ENCODE measurements at places on chromosomes 7 and 10.

DNA sequence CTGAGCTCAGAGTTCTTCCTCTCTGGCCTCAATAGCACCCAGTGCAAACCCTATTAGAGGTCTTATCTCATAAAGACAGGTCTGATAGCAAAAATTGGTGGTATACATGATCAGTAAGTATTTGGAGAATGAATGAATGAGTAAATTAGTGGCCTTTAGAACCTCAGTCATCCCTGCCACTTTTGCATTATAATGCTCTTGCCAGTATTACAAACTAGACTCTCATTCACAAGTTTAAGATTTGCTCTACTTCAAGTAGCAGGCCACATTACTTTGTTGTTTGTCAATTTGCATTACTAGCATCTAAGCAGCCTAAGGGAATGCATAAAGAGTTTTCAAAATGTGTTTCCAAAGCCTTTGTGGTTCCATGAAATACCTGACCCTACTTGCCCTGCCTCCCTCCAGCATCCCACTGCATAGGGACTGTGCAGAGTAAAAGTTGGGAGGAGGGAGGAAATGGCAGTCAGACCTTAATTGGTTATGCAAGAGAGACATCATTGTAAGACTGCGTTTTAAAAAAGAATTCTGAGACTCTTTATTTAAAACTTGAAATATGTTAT, 21.3 kb downstream of the TSPAN12 start:
- no peak for DNase-seq

DNA sequence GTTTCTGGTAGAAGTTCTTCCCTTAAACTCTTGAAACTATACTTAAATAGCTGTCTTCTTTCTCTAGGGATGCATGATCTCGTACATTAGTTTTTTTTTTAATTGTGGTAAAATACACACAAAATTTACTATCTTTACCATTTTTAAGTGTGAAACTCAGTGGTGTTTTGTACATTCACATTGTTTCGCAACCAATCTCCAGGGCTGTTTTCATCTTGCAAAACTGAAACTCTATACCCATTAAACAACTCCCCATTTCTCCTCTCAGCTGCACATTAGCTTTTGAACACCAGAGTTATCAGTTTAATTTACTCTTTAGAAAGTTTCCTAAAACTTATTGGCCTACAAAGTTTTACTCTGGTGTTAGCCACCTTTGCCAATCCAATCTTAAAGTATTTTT, 45.5 kb upstream of the PRKAR2B start:
- no peak for DNase-seq

DNA sequence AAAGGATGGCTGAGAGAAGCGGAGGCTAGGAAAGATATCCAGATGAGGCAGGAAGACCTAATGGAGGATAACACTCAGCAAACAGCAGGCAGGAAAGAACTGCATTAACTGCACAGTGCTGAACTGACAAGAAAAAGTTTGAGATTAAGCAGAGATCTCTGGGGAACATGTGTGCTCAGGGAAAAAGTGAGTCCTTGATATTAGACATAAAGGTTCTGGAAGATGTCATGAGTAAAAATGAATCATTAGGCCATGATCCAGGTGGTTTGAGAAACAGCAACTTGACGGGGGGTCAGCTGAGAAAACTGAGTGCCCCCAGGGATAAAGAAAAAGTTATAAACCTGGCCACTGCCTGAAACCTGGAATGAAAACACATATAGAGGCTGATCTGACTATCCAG, 27.3 kb upstream of the ANK3 start:
- no peak for DNase-seq

DNA sequence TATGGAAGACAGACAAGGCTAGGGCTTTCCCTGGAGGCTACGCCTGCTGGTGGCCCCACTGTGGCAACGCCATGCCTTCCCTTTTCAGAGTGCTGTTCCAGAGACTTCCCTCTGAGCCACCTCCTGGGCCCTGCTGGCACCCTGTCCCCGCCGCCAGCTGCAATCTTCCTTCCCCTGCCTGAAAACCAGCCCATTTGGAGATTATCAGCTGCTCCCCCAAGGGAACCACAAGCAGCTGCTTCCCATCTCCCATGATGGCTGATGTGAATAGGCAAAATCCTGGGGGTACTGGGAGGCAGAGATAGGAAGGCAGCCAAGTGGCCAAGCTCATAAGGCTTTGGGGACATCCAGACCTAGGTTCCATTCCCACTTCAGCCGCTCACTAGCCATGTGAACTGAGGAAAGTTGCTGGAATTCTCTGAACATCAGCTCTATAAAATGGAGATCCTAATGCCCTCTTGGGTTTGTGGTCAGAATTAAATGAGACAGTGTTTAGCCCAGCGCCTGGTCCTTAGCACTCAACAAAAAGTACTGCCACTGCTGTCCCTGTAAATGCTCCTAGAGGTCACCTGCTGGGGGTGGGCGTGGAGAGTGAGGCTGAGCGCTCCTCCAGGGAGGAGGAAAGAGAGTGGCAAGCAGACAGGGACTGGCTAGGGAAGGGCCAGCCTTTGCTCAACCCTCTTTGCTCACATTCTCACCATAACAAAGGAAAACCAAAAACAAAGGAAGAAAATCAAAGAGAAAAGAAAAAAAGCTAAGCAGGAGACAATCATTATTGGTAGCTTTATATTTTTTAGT, 5.9 kb downstream of the TSPAN33 start:
- no peak for DNase-seq

GRCh38 chr10:6388261-6388893, 185.6 kb downstream of the PFKFB3 start:
- no peak for DNase-seq

DNA sequence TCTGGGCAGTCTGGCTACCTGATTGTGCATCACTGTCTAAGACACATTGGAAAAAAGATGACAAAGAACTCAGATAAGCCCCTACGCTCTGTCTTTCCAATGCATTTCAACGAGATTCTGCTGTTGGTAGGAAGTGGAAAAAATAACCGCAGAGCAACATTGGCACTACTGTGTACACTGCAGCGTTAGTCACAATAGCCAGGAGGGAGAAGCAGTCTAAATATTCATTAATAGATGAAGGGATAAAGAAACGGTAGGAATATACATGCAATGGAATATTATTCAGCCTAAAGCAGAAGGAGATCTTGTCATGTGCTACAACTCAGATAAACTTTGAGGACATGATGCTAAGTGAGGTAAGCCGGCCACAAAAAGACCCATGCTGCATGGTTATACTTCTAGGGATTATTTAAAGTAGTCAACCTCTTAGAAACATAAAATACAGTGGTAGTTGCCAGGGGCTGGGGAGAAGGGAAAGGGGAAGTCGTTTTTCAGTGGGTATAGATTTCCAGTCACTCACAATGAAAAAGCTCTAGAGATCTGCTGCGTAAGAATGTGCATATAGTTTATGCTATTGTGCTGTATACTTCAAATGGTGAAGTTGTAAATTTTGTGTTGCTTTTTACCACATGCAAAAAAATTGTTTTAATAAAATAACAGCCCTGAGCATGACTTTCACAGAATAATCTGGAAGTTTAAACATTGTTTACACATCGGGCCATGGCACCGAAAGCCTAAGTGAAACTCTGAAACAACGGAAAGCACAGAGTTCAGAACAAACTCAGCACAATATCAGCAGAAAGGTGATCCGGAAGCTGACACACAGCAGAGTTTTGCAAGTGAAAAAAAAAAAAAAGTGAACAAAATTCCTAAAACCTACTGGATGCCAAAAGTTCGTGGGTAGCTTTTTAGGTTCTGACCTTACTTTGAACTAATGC, 40.1 kb downstream of the ELMO1 start:
- no peak for DNase-seq

DNA sequence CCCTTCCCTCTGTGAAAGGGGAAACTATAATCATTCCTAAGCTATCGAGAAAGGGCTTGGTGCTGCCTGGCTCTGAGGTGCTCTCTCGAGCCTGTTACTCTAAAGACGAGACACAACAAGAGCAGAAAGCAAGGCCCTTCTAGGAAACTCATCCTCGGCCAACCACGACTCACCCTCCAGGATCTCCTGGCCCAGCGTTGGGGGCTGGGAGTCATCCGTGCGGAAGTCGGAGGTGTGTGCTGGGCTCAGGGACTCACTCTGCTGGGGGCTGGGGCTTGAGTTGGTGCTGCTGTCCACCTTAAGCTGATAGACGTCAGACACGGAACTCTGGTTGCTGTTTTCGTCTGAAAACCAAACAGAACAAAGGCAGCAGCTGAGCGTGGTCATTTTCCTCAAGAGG, 17.6 kb upstream of the BAZ1B start:
- no peak for DNase-seq

DNA sequence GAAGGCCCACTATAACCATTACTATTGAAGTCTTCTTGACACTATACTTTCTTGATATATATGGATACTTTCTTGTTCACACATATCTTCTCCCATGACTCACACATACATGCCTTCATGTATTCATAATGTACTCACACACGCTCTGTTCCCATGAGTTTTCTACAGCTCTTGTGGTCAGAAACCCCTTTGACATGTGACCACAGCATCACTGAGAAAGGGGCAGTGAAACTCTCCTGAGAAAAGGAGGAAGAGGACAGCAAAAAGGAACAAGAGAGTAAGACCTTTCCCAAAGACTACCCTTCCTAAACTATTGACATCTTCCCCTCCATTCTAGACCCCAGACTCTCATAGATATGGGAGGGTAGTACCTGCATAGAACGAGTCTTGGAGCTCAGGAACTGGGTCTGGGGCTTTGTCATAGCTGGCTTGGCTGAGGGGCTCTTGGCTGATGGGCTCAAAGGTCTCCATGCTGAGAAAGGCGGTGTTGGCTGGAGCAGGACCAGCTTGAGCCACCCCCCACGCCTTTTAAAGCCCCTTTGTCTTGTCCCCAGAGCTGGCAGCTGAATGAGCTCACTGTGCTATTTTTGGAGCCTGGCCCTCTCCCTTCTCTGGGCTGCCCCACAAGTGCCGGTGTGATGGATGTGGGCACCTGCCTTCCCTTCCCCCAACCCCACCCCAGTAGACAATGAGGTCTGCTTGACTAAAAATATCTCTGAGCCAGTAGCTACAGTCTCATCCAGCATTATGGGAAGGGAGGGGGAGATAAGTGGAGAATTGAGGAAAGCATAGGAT, 5.1 kb downstream of the SYNPO2L start:
- DNase-seq, result no peak

- DNase-seq, result no peak
These were observed 2.2 kb downstream of the TRIM56 start for GRCh38 chr7:101087334-101088068.

- no peak for DNase-seq
These were observed 141.9 kb downstream of the ELFN1 start for GRCh38 chr7:1811850-1812508.

DNA sequence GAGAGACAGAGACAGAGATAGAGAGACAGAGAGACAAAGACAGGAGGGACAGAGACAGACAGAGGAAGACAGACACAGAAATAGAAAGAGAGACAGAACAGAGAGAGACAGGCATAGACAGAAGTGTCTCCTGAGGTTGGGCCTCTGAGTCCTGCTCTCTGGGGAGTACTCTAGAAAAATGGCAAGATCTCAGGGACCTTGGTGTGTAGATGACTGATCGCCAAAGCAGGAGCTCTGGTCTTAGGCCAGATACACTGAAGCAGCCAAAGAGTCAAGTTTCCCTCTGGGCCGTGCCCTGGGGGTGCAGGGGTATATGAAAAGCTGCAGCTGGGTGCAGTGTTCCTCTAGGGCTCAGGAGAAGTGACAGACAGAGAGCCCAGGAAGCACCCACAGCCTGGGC, 176.6 kb upstream of the TNS3 start:
- no peak for DNase-seq

DNA sequence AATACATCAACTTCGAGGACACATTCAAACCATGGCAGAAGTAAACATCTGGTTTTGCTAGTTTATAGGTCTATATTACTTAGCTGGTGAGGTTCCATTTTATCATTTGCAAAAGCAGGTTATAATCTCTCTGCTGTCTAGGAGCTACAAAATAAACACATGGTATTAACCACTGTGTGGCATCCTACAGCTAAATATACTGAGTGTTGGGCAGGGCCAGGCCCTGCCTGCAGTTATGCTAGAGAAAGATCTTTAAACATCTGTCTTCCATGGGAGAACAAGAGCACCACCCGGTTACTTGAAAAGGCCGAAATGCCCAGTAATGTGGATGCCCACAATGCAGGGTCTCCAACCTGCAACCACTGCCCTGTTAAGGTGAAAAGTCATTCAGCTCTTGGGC, 20.6 kb upstream of the FKBP9 start:
- DNase-seq, result no peak

DNA sequence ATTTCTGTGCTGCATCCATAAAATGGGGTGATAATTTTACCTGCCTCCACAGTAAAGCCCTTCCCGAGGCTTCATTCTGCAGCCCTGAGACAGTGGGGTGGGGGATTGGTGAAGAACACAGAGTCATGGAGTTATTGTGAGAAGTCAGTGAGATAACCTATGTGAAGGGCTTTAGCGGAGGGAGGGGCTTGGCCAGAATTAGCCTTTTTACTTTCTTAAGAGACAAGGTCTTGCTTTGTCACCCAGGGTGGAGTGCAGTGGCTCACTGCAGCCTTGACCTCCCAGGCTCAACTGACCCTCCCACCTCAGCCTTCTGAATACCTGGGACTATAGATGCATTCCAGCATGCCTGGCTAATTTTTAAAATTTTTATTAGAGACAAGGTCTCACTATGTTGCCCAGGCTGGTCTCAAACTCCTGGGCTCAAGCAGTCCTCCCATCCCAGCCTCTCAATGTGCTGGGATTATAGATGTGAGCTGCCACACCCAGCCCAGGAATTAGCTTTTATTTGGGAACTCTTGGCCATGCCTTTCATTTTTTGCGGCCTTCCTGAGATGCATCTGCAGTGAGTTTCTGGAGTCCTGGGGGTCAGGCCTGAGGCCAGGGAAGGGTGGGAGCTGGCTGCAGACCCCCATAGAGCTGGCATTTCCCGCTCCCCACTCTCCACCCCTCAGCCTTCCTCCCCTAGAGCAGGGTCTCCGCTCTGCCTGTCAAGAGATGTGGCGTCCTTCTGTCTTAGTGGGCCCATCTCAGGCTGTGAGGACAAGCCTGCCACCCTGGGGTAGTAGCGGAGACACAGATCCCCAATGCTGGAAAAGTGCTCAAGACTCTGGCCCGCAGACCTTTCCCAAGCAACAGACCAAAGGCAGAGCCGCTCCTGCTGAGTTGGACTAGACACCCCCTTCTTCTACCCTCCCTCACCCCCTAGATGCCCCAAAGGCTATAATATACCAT, 77.0 kb downstream of the ZMIZ1 start:
- no peak for DNase-seq

DNA sequence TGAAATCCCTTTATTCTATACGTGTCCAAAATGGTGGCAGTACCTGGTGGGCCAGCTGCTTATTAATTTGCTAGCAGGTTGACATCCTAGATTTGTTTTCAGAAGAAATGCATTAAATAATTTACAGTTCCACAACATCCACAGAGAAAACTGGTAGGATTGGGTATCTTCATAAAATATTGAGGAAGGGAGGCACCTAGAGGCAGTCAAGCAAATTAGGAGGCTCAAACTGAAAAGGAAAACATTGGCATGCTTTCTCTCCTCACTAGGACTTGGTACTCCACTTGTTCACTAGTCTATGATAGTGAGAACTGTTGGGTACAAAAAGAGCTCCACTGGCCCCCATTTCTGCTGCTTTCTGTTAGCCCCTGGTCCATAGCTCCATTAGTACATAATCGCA, 18.3 kb upstream of the LRGUK start:
- DNase-seq, result no peak

DNA sequence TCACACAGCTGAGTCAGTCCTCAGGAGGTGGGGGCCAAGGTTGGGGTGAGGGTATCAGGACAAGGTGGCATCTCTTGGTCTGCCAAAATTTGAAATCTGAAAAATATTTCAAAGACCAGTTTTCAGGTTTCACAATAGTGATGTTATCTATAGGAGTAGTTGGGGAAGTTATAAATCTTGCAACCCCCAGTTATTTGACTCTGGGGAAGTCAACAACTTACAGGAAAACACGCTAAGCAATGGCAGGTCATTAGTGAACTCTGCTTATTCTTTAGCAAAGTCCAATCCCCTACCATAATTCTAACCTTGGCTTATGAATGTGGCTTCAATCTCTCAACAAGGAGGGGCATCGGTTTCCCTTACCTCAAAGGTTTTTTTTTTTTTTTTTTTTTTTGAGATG, 94.9 kb downstream of the MARCHF5 start:
- DNase-seq, result no peak
